ENCODE measurements at places on chromosomes 4 and X.

GRCh38 chr4:188268131-188268908, 129.1 kb downstream of the TRIML1 start:
- no peak for DNase-seq

- no peak for DNase-seq
Measured at GRCh38 chrX:38868941-38869401, 67.7 kb downstream of the MID1IP1 start.

- DNase-seq: no peak
Measured at GRCh38 chrX:7244405-7244804, 96.5 kb upstream of the PUDP start.

DNA sequence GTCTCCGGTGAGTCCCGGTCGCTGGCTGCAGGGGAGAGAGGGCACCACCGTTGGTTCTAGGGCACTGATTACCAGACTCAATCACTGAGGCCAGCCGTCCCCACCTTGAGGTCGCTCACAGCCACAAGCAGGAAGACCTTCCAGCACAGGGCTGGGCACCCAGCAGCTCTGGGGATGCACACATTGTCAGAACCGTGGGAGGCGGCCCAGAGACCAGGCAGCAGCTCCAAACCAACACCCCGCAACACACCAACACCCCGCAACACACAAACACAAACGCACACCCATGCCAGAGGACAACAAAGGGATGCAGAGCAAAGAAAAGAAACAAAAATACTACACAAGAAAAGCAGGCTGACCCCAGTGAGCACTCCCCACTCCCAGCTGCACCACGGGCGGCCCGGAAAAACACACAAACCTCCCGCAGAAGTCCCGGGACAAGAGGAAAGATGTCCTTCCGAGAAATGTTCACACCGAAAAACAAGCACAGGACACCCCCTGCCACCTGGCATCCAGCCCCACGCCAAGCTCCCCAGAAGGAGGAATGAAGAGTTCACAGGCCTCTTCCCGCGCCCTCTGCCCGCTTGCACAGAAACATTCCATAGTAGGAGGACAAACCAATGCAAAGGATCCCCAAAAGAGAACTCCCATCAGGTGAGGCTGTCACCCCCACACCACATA, 3.2 kb downstream of the HMX1 start:
- no peak for DNase-seq

- no peak for DNase-seq
Measured at GRCh38 chr4:118979712-118980111, 91.1 kb downstream of the SYNPO2 start.

DNA sequence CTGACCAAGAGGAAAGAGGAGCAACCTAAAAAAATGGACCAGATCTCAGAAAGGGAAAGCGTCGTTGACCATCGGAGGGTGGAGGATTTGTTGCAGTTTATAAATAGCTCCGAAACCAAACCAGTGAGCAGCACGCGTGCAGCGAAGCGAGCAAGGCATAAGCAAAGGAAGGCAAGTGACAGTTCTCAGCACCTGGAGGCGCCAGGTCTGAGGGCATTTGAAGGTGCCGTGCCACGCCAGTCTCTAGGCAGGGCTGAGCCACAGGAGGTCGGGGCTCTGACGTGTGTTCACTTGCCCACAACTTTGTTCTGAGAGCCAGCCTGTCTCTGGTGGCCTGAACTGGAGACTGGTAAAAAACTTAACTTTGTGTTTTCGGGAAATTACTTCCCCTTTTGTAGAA, 59.7 kb downstream of the TNIP2 start:
- DNase-seq: no peak

GRCh38 chr4:22842360-22843018, 149.8 kb downstream of the GBA3 start:
- DNase-seq: no peak

Data from NCI-H2171 (cell line).